ENCODE measurements at places on chromosomes 3 and 15.

- no peak for DNase-seq
Measured at GRCh38 chr3:86056962-86057361, 934.0 kb downstream of the VGLL3 start.

DNA sequence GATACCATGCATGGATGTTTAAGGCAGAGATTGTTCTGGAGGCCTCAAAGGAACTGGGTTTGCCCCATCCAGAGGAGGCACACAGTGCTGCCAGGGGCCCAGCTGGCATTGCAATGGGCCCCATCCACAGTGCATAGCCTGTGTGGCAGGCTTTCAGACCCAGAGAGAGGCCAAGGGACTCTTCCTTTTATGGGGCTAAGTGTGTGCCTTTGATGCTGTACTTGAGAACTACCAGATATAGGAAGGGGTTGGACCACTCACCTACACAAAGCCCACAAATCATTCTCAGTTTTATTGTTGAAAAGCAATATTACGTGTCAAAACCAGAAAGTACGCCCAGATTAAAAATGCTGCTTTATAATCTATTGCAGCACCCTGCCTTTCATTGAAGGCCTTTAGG lies 134.9 kb downstream of the EPHB1 start:
- DNase-seq: no peak

GRCh38 chr15:57031082-57031481 lies 112.6 kb downstream of the TCF12 start:
- no peak for DNase-seq

GRCh38 chr3:7205535-7205934 lies 344.6 kb downstream of the GRM7 start:
- no peak for DNase-seq

GRCh38 chr3:39226106-39226741 lies 33.8 kb upstream of the XIRP1 start:
- no peak for DNase-seq

GRCh38 chr3:127702151-127702578 lies 29.4 kb downstream of the ABTB1 start:
- DNase-seq: no peak

Measured in NCI-H2081 treated with DMSO at 0.1 percent for 48 hours (cell line).